ENCODE measurements at places on chromosomes 5 and 9.

- DNase-seq = no peak
Measured at GRCh38 chr9:16721972-16722371, 148.5 kb downstream of the BNC2 start.

DNA sequence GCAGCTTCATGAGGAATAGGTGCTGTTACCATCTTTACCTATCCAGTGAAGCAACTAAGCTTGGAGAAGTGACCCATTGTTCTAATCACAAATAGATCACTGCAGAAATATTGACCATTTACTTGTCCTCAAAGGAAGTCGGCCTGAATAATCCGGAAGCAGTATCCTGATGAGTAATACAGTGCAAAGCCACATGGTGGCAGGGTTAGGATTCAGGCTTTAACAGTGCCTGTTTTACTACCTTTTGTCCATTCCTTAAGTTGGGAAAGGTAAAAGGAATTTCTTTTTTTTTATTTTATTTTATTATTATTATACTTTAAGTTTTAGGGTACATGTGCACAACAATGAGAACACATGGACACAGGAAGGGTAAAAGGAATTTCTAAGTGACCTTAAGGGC is 336.3 kb downstream of the KDM4C start:
- no peak for DNase-seq

- DNase-seq = no peak
Measured at GRCh38 chr5:133611357-133612248, 738 bp downstream of the FSTL4 start.

DNA sequence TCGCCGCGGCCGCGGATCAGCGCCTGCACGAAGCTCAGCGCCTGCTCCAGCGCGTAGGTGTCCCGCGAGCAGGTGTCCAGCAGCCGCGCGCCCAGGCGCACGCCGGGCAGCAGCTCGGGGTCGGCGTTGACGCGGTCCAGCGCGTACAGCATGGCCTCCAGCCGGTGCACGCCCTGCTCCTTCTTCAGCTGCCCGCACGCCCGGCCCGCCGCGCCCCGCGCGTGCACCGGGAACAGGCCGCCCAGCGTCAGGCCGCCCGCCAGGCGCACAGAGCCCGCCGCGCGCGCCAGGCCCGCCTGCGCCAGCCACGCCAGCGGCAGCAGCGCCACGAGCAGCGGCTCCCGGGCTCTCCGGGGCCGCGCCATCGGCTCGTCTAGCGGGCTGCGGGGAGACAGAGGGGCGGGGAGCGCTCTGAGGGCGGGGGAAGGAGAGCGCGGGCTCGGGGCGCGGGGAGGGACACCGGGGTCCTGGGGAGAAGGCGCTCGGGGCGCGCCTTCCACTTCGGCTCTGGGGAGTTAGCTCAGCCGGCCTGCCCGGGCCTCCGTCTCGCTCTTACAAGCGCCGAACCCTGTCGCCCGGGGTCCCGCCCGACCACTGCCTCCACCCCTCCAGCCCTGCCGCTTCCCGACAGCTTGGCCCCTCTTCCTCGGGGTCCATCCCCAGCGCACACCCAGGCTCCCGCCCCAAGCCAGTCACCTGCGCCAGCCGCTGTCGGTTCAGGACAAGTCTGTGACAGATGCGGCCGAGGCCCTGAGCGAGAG is at the start of gene GRM6:
TSS of gene GRM6 (minus strand) at position 741 of the 761 bp plus-strand sequence. CDS start at position 365, 376 bp downstream.
- DNase-seq = no peak

- DNase-seq = no peak
Measured at GRCh38 chr5:77312413-77312812, 101.9 kb downstream of the PDE8B start.

GRCh38 chr5:179233909-179234562 is 111.2 kb downstream of the ADAMTS2 start:
- no peak for DNase-seq

- DNase-seq = no peak
Measured at GRCh38 chr5:83724001-83724400, 3.3 kb upstream of the HAPLN1 start.

GRCh38 chr9:136268735-136269134 is 23.1 kb upstream of the QSOX2 start:
- no peak for DNase-seq

DNA sequence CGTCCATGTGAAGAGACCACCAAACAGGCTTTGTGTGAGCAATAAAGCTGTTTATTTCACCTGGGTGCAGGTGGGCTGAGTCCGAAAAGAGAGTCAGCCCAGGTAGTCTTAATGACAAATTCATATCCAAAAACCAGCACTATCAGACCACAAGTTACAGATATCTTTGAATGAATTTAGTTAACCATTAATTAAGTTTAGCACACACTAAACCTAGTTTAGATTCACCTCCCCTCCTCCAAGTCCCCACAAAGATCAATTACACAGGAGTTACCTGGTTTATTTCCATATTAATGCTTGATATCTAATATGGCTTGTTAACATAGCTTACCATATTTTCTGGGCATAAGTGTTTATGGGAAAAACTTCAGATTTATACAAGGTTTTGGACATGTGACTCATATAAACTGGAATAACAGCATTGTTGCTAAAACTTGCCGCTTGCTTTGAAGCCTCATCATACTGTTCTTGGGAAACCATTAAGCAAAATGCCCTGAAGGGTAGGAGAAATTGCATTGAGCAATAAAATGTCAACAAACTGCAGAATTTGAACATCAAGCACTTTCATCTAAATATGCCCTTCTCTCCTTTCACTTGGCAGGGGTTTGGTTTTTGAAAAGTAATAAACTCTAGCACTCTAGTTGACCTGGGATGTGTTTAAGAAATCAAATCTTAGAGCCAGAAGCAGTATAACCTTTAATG is 166.9 kb downstream of the SNCAIP start:
- no peak for DNase-seq
